Right renal pelvis (tissue), 4 donors: ENCODE measurements at places on chromosomes 11 and 22. TPM values are rescaled to one million over a fixed set of nuclear protein-coding genes. Genes with fewer than 3 reads are reported as not detected.

The ARHGAP1 gene
- 59.1 TPM for polyA plus RNA-seq

The MS4A3 gene
- 1.2 TPM for polyA plus RNA-seq

The MRGPRE gene
- polyA plus RNA-seq = not detected

The NELL1 gene
- polyA plus RNA-seq = 3.4 TPM

The MLC1 gene
- 0.73 TPM for polyA plus RNA-seq

The CCDC87 gene
- polyA plus RNA-seq = 0.32 TPM

The TRIM49D2 gene
- polyA plus RNA-seq = not detected

DNA sequence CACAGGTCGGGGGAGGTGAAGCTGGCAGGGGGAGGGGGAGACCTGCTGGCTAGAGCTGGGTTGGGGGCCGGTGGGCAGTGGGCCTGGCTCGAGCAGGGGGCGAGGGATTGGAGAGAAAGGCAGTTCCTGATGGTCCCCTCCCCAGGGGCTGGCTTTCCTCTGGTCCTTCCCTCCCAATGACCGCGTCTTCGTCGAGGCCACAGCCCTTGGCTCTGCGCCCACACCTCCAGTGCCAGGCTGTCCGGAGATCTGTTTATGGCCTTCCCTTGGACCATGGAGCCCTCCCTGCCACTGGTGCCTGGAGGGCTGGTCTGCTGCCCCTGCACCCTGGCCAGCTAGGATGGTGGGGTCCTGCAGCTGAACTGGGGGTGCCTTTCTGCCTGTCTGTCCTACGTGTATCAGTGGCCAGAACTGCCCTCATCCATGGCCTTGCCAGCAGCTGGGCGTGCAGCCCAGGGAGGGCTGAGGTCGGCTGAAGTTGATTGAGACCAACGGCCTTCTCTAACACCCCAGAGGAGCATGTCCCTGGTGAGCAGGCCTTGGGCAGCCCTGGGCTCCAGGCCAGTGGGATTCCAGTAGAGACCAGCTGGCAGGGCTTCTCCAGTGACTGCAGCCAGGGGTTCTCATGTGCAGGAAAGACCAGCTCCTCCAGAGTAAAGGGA, 12.3 kb downstream of the TANGO2 start:
- no peak for DNase-seq

DNA sequence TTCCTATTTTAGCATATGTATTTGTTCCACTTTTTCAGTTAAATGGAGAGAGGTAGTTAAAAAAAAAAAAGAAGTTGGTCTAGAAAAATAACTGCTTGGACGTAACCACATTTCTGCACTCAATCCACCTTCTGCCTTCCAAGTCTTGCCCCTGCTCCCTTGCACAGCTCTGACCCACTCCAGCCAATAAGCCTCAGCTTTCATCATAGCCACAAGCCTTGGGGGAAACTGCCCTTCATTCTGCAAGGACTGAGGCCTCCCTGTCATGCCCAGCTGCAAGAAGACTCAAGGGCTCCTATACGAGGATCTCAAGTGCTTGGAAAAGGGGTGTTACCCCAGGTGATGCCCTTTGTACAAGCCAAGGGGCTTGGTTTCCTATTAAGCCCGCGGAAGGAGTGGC, 36.0 kb upstream of the OAF start:
- DNase-seq = no peak

GRCh38 chr22:17575151-17575550, 11.9 kb downstream of the SLC25A18 start:
- no peak for DNase-seq

- DNase-seq = no peak
These were observed 8.6 kb upstream of the PDE2A start for GRCh38 chr11:72682858-72683243.

- no peak for DNase-seq
These were observed 590.0 kb downstream of the METTL15 start for GRCh38 chr11:28697920-28698827.

DNA sequence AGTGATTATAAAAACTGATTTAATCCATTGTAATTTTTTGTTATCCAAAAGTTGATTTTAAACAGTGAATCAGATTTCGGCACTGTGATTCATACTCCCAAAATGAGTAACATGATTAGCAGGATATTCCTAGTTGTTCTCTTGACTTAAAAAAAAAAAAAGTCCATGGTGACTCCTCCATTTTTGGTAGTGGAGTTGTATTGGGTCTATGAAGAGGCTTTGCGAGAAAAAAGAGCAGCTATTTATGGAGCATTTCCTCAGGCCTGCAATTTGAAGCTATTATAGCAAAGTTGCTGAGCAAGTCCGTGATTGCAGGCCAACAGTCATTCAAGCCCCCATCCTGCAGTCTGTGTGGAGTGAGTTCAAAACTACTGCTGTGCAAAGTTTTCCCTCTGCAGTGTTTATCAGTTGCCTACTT, 28.8 kb downstream of the YAP1 start:
- no peak for DNase-seq

DNA sequence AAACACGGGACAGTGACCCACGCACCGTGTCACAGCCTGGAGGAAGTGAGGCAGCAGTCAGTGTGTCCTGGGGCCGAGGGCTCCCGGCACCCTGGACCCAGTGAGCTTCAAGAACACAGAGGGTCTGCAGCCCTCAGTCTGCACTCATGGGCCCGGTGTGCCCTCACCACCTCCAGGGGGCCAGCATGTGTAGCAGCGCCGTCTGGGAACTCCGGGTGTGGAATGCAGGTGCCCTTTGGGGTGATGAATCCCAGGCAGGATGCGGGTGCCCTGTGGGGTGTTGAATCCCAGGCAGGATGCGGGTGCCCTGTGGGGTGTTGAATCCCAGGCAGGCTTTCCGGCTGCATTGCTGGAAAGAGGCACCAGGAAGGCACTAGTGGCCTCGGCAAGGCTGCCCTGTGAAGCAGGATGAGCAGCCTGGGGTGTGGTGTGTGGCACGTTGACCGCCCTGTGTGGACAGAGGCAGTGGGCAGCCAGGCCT, 1399.9 kb downstream of the BRD1 start:
- DNase-seq = no peak

- DNase-seq = no peak
These were observed 110.1 kb downstream of the CCDC81 start for GRCh38 chr11:86484795-86485166.

GRCh38 chr11:45812581-45813548, 7.9 kb downstream of the SLC35C1 start:
- no peak for DNase-seq

DNA sequence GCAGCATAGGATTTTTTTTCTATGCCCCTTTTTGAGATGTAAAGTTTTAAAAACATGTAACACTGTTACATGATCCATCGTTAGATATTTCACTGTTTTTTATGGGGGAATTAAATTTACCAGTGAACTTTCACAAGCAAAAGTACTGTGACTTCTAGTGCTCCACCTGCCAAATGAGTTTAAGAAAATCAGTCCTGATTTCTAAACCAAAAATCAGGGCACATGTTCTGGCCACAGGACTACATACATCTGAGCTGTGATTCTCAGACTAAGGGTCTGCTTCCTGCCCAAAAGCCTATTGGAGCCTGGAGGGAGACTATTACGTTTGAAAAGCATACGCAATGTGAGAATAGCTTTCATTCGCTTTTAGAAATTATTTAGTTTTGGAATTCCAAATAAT, 22.5 kb downstream of the TMPRSS13 start:
- DNase-seq = no peak

GRCh38 chr11:120180551-120181232, 30.1 kb upstream of the OAF start:
- DNase-seq = no peak

- DNase-seq = no peak
These were observed 44.3 kb upstream of the TTC12 start for GRCh38 chr11:113270080-113270479.

DNA sequence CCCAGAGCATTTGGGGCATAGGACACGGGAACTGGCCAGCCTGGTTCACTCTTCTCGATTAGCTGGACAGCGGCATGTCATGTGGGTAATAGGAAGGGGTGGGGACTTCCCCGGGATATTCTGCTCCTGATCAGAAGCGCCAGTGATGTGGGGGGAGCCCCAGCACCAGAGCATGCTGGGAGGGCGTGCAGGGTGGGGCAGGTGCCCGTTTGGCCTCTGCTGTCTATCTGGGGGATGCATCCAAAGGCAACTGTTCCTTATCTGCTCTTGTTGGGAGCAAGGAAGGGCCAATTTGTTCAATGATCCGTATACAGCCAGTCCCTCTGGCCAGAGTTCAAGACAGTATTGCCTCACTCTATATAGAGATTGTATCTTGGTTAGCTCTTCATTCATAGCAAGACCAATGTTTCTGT, 43.6 kb downstream of the PPARA start:
- DNase-seq = no peak

DNA sequence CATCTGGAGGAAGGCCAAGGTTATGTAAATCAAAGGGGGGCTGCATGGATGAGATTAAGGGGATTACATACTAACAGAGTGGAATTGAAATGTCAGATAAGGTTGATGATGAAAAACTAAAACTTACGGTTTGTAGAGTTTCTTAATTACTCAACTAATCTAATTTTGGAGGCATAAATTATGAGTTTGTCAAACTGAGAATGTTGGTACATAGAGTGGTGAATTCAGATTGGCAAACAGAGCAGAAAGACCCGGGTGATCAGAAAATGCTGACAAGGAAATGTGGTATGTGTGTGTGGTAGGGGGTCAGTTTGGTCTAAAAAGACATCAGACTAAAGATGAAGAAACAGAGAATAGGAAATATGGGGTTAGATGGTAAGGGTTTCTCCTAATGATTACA, 11.0 kb downstream of the MS4A6E start:
- DNase-seq = no peak
